Activated CD4-positive, alpha-beta T cell treated with anti-CD3 and anti-CD28 coated beads for 24 hours (primary cell): ENCODE measurements at places on chromosomes 6 and 20.

- DNase-seq = peak; percentile 72
Measured at GRCh38 chr6:156564127-156564806, 212.9 kb upstream of the ARID1B start.

- DNase-seq = no peak
Measured at GRCh38 chr6:71498638-71499037, 210.0 kb downstream of the OGFRL1 start.

DNA sequence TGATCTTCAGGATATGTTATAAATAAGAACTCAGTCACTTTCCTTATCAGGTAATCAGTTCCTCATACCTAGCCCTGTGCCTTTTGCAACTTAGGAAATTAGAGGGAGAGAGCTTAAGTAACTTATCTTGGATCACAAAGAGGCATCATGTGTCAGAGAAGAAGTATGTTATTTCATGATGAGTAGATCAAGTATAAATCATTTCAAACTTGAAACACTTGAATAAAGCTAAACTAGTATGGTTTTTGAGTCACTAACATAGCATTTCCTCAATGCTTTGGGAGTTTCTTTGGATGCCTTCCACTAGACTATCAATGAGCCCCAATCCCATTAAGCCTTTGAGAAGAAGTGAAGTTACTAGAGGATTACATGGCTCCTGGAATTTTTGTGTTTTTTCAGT, 102.6 kb upstream of the TNFAIP3 start:
- no peak for DNase-seq

- DNase-seq = no peak
Measured at GRCh38 chr20:4014031-4014474, 1.3 kb downstream of the RNF24 start.

DNA sequence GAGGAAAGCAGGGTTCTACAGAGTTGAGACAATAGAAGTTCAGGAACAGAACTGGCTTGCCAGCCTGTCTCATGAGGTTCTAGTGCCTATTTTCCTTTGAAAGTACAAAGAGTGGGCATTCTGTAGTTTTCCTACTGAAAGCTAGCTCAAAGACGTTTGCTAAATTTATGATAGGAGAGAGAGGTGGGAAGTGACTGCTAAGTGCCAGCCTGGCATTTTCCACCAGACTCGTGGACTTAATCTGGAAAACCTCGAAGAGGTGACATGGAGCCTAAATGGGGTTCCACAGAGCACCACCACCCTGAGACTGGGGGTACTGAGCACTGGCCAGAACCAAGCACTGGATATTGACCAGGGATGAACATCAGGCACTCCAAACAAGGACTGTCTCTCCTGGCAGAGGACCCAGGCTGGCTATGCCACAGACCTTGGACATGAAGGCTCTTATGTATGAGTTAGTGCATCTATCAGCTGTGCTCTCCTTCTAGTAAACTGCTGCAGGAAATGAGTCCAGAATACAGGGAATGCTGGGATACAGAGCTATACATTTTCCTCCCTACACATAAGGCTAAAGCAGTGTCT, 7.1 kb downstream of the PEX6 start:
- DNase-seq = no peak

DNA sequence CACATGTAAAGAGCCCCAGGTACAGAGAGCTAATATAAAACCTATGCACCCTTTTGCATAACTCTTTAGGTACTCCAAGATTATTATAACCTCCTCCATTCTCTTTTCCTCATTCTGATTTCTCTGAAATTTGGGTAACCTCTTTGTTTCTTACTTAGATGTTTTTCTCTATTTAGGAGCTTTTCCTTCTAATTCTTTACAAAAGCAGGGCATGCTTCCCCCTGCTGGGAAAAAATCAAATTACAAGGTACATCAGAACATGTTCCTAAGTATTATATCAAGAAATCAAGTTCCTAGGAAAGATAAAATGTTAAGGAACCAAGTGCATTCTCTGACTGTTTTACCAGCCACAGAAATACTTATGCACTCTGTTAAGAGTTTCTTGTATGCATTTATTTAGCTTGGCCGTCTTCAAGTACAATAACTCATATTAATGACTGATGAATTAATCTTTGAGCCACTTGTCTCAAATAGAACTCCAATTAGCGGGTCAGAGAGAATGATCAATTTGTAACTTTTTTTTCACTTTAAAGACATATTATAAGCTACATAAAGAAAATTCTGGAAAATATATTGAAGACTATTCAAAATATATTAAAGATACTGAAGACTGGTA, 2.1 kb downstream of the KHDRBS2 start:
- DNase-seq = no peak

DNA sequence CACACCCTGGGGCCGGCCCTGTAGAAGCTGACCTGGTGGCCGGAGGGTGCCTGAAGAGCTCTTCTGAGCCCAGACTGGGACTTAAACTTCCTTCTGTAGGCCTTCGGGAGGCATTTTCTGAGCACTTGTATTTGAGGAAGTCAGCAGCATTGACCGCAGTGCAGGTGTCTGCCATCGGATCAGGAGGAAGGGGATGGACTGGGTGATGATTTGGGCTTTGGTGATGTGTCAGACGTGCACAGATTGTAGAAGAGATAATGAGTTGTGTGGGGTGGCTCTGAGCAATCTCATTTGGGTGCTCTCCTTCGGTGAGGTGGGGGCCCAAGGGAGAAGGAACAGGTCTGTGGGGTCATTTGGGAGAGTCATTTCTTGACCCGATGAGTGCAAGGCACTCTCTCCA, 150.9 kb downstream of the ARID1B start:
- DNase-seq = no peak

DNA sequence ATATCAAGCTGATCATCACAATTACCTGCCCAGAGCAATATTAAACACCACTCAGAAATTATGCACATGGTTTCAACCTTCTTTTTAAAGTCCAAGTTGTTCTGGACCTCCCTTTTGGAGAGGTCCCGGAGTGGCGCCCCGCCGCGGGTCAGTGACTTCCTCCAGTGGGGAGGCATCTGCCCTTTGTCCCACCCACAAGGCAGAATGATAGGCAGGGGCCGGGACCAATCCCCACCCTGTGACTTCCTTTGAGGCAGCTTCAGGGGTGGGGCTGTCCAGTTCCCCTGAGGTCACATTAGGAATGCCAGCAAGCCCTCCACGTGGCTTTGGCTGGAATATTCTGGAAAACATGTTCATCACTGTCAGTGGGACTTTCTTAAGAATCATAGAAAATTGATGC, 207.0 kb downstream of the ANKRD60 start:
- DNase-seq = no peak

DNA sequence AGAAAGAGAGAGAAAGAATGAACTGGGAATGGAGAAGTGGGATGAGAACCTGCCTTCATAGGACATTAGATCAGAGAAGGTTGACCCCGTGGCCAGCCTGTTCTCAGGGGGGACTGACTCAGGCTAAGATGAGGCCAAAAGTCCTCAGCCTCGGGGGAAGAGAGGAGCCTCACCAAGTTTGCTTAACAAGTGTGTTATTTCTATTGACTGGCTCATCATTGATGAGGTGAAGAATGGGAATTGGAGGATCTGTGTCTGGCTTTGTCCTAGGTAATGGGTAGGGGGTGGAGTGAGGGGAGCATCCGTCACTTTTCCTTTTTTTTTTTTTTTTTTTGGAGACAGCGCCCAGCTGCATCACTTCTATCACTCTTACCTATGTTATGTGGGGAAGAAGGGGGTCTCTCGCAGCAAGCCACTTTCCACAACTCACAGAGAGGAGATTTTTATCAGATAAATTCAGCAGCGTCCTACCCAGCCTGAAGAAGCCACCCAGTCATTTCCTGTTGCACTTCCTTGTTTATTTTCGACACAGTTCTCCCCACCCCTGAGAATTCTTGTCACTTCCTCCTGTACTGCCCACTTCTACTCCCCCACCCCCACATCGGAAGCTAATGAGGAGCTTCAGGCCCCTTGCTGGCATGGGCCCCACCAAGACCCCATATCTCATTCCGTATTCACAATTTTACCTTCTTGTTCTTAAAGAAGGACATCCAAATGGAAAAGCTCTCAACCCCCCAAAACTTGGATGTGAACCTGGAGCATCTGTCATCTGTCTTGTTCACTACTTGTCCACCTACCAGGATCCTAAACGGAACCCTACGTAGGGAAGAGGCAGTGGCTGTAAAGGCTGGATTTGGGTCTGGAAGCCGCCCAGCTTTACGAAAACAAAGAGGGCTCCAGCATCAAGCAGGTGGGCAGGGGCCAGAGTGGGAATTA, 2.8 kb upstream of the RNASET2 start:
- no peak for DNase-seq

DNA sequence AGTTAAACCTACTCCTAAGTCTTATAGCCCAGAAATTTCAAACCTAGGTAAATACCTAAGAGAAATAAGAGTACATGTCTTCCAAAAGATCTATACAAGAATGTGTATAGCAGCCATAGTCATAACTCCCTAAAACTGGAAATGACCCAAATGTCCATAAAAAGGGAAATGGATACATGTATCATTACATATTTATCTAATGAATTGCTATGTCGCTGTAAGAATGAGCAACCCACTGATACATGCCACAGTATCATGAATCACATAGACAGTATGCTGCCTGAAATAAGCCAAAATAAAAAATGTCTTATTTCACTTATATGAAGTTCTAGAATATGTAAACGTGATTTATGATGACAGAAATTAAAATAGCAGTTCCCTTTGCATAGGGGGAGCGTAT, 679.5 kb downstream of the MAFB start:
- no peak for DNase-seq

DNA sequence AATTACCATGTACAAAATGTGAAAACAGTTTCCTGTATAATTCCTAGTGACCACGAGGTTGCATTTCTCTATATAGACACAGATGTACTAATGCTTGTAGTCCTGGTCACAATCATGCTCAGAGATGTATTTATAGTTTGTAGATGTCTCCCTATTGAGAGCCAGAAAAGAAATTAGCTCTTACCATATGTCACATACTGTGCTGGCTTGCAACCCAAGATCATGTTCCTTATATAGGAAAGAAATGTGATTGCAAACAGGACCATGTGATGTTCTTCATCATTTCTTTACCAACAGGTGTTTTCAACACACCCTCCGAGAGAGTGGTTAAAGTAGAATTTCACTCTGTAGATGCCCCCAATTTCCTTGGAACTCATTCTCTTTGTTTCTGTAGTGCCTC, 369.4 kb downstream of the CBLN4 start:
- no peak for DNase-seq

DNA sequence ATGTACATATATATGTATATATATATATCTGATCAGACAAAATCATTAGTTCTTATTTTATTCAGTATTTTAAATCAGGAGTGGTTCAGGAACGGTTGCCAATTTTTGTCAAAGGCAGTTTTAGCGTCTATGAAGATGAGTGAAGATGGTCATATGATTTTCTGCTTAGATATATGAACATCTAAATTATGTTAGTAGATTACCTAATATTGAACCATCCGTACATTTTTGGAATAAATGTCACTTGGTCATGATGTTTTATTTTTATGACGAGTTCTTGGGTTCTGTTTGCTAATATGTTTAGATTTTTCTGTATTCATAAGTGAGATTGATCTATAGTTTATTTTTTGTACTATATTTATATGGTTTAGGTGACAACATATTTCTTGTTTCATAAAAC, 3.3 kb downstream of the TMEM244 start:
- DNase-seq = no peak

GRCh38 chr6:26306232-26306631, 58.8 kb upstream of the BTN3A2 start:
- DNase-seq = no peak

DNA sequence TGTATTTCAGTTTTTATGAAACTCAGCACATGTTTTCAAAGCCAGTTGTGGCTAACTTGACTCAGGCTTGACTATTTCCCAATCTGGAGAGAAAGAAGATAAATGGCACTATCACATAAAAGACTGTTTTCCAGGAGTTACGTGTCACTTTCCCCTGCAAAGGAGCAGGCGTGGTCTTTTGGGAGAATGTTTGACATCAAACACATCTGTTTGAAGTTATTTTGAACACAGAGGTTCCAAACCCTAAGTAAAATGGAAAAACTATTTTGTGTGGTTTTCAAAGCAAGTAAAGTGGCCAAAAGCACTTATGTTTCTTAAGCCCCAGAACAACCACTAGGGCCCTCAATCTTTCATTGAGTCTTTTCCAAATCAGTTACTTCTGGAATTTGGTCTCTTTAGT, 89.7 kb downstream of the FOXF2 start:
- DNase-seq = no peak

DNA sequence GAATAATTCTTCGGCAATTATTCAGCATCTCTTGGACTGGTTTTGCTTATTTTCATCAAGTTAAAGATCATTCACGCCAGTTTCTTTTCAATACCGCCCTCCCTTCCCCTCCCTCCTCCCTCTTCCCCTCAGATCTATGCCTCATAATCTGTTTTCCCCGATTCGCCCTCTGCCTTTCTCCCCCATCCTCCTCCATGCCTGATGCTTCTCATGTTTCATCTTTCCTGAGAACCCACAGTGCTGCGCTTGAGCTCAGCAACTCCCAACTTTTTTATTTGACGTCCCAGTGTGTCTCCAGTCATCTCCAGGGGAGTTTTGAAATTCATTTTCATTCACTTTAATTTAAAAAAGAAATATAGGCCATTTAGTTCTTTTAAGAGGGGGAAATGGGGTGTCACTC, 142.7 kb downstream of the PTPRT start:
- no peak for DNase-seq

- DNase-seq = no peak
Measured at GRCh38 chr20:51643390-51643789, 100.9 kb upstream of the NFATC2 start.

GRCh38 chr6:150456466-150456865, 87.7 kb downstream of the IYD start:
- no peak for DNase-seq

- no peak for DNase-seq
Measured at GRCh38 chr6:2969549-2969948, 1.8 kb downstream of the SERPINB6 start.

- DNase-seq = no peak
Measured at GRCh38 chr20:40225596-40225995, 463.4 kb downstream of the MAFB start.

DNA sequence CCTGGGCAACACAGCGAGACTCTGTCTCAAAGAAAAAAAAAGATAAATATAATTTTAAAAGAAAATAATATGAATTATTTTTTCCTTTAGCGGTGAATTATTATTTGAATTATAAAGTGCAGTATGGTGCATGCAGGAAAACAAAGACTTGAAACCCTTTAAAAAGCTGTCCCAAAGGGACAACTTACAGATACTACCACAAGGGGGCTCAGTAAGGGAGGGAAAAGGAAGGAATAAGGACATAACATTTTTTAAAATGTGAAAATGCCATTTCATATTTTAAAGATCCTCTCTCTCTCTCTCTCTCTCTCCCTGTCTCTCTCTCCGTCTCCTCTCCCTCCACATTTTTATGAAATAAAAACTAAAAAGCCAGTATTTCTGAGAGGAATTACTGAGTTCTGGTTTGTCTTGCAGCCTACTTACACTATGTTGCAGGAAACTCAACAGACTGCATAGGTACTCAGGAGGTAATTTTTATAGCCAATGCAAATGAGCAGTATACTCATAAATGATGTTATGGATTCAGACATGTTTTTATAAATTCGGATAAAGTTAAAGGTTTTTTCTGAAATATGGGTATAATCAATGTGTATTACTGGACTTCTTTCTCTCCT, 455.0 kb upstream of the GJE1 start:
- no peak for DNase-seq

GRCh38 chr6:7145885-7146828, 38.4 kb downstream of the RREB1 start:
- no peak for DNase-seq

- no peak for DNase-seq
Measured at GRCh38 chr6:38973178-38974057, 75.2 kb upstream of the GLP1R start.
